ENCODE measurements at places on chromosomes 7 and 10. TPM values are rescaled to one million over a fixed set of nuclear protein-coding genes. Genes with fewer than 3 reads are reported as not detected.

HYAL4 gene
- total RNA-seq, result not detected

PRR15 gene
- total RNA-seq, result 11.7 TPM

CPXM2 gene
- total RNA-seq, result under 0.01 TPM

CH25H gene
- total RNA-seq, result not detected

ATOH7 gene
- 0.16 TPM for total RNA-seq

PIP gene
- total RNA-seq, result not detected

NUTM2E gene
- not detected for total RNA-seq

BTRC gene
- 7.0 TPM for total RNA-seq

PALD1 gene
- 3.9 TPM for total RNA-seq

ZNF503 gene
- total RNA-seq, result 25.1 TPM

ANKRD30A gene
- total RNA-seq, result not detected

GDF2 gene
- total RNA-seq, result not detected

SHTN1 gene
- total RNA-seq, result 8.7 TPM

FGFR2 gene
- 0.16 TPM for total RNA-seq

PTF1A gene
- not detected for total RNA-seq

RAPGEF5 gene
- 0.16 TPM for total RNA-seq

TAS2R4 gene
- total RNA-seq, result 0.25 TPM

TES gene
- 115 TPM for total RNA-seq

FAM24B gene
- 2.0 TPM for total RNA-seq

All from mesangial cell (primary cell).